Lower leg skin (tissue), 4 donors: ENCODE measurements at places on chromosomes 12 and 14. TPM values are rescaled to one million over a fixed set of nuclear protein-coding genes. Genes with fewer than 3 reads are reported as not detected.

Gene DENND5B
- 6.4 TPM for total RNA-seq

Gene NCAPD2
- 22.6 TPM for total RNA-seq

Gene ZNF891
- total RNA-seq = 1.6 TPM

Gene SLCO1B1
- total RNA-seq = not detected

Gene ACOT6
- total RNA-seq = 0.45 TPM

Gene DHRS2
- total RNA-seq = 1.9 TPM

Gene LMNTD1
- not detected for total RNA-seq

Gene PTGDR
- 2.8 TPM for total RNA-seq

Gene TMEM52B
- total RNA-seq = not detected

Gene KLRC3
- not detected for total RNA-seq

Gene FBLN5
- 26.3 TPM for total RNA-seq

Gene CERS5
- total RNA-seq = 32.1 TPM
